Stimulated activated CD8-positive, alpha-beta memory T cell treated with anti-CD3 and anti-CD28 coated beads, Interleukin-7, amount 100 ng/mL, for 1 hour (primary cell): ENCODE measurements at places on chromosomes 11 and 22.

DNA sequence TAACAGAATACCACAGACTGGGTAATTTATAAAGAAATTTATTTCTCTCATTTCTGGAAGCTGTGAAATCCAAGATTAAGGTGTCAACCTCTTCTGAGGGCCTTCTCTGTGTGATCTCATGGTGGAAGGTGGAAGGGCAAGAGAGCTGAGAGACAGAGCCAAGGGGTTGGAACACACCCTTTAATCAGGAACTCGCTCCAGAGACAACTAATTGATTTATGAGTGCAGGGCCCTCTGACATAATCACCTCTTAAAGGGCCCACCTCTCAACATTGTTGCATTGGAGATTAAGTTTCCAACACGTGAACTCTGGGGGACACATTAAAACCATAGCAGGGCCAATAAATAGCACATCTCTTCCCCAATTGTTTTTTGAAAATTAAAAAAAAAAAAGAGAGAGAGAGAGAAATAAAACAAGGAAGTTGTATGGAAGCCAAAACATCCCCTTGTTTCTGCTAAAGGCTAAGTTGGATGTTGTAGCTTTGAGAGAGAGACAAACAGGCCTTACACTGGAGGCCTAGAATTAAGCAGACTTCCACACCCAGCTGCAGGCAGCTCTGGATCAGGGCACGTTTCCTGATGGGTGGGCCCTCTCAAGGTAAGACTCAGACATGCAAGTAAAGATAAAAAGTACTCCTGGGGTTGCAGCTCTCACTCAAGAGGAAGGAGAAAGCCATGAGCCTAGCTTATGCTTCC, 64.1 kb upstream of the BIRC3 start:
- DNase-seq: no peak

DNA sequence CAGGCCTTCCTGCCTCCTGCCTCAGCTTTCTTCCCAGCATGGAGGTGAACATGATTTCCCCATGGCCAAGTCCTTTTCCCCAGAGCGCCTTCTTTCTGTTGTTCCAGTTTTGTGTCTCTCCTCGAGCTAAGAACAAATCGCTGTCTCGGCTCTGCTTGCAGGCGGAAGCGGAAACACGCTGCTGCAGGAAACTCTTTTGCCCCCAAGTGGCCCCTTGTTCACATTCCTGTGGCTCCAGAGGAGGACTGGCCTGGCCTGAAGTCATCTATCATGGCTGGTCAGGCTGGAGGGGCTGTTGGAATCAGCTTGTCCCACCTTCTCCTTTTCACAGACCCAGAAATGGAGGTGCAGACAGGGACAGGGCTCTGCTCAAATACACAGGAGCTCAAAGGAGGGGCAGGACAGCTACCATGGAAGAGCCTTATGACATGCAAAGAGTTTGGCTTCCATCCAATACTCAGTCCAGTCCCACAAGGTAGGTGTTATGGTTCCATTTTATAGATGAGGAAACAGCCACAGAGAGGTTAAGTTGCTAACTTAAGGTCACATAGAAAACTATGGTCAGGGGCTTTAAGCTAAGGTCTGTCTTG, 182.2 kb upstream of the SYT13 start:
- no peak for DNase-seq

GRCh38 chr22:50282361-50283155, 12.4 kb upstream of the MAPK11 start:
- DNase-seq: no peak

DNA sequence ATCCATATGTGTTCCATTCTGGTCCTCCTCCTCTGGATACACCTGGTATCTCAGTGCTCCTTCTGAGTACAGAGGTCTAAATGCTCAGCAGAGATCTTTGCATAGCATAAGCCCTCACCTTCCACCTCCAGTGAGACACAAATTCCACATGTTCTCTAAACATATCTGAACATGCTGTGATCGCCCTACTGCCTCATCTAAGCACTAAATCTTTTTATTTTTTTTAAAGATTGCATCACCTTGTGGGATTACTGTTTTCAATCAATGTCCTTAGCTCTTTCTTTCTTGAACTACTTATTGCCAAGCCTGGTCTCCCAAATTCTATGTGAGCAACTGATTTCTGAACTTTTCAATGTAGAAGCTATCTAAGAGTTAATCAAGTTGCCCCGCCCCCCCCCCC, 113.4 kb downstream of the TRPC6 start:
- no peak for DNase-seq

DNA sequence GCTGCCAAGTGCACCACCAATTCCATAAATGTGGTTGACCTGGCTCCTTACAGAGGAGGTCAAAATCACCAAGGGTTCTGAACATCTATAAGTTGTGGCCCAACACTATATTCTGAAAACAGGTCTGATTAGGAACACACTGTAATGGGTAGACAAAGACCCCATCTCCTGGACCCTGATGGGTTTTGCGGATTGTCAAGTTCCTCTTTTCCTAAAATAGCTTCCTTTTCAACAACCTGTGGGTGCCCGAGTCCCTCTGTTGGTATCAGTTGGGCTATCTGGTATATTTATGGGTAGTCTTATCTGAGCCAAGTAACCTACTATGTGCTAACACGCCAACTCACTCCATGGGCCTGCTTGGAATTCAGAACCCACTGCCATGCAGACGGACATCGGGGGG, 9.9 kb upstream of the CACNG2 start:
- DNase-seq: no peak
